Upper lobe of left lung (tissue), 6 donors: ENCODE measurements at places on chromosomes 1 and 21.

- peak; percentile 66 for DNase-seq
These were observed 31.4 kb downstream of the LY9 start for GRCh38 chr1:160827418-160827817.

- DNase-seq: no peak
These were observed 24.8 kb downstream of the SYT14 start for GRCh38 chr1:209962856-209963255.

- DNase-seq: no peak
These were observed 73.9 kb upstream of the VTCN1 start for GRCh38 chr1:117284399-117285215.

- no peak for DNase-seq
These were observed 3.4 kb upstream of the PPOX start for GRCh38 chr1:161162806-161163205.

GRCh38 chr1:45629035-45629434, 5.2 kb upstream of the CCDC17 start:
- no peak for DNase-seq

- DNase-seq: peak; percentile 46
These were observed 3.2 kb upstream of the THEMIS2 start for GRCh38 chr1:27868932-27869718.

- DNase-seq: peak; percentile 81
These were observed at the start of gene PLPPR5 for GRCh38 chr1:99004861-99005442. PLPPR5 (minus strand) TSS chr1:99004861; CDS start chr1:99004671, 190 bp downstream.

- no peak for DNase-seq
These were observed 17.0 kb upstream of the IFI44L start for GRCh38 chr1:78603206-78603605.

DNA sequence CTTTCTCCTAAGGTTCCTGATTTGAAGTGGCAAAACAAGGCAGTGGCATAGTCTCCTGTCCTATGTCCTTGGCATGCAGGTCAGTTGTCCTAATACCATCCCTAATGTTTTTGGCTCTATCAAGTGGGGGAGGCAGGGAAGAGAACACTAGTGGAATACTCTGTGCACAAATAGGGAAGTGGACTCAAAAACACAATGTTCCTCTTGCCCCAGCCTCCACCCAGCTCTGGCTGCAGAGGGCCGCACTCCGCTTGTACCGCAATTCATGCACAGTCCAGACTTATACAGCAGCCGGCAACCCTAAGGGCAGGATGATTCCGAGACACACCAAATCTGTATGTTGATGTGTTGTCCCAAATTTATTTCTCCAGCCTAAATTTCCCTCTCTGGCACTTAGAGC, 14.5 kb downstream of the PLEKHO1 start:
- DNase-seq: no peak

- DNase-seq: no peak
These were observed 32.7 kb downstream of the LYPLAL1 start for GRCh38 chr1:219206350-219206749.

GRCh38 chr1:26358411-26359384, 4.8 kb upstream of the CRYBG2 start:
- DNase-seq: no peak

DNA sequence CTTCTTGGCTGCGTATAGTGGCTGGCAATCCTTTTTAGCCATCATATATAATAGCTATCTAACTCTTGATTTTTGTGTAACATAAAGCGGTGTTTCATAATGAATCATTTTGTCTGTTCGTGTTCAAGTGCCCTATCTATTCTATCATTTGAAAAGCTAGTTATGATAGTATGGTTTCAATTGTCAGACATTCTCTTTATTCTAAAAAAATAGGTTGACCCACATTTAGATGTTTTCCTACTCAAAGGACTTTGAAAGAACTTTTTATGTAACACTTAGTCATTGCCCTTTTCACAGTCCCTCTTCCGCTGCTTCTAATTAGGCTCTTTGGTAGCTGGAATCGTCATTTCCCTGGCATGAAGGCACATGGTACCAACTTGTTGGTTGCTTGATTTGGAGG, 272.2 kb upstream of the B3GALT2 start:
- no peak for DNase-seq

- no peak for DNase-seq
These were observed 3.0 kb downstream of the USP1 start for GRCh38 chr1:62439652-62440371.

GRCh38 chr1:224626042-224626441, 9.9 kb downstream of the CNIH3 start:
- DNase-seq: no peak

GRCh38 chr1:24113641-24114033, 1.7 kb upstream of the MYOM3 start:
- DNase-seq: no peak

- peak; percentile 33 for DNase-seq
These were observed 57.3 kb downstream of the PSMG1 start for GRCh38 chr21:39125752-39126485.
